Activated naive CD4-positive, alpha-beta T cell treated with Interleukin-2 at 50 U/mL for 16 hours (primary cell): ENCODE measurements at places on chromosomes 5 and 9.
A peak's percentile ranks its signal among the peaks of the same experiment; 100 is the strongest.

DNA sequence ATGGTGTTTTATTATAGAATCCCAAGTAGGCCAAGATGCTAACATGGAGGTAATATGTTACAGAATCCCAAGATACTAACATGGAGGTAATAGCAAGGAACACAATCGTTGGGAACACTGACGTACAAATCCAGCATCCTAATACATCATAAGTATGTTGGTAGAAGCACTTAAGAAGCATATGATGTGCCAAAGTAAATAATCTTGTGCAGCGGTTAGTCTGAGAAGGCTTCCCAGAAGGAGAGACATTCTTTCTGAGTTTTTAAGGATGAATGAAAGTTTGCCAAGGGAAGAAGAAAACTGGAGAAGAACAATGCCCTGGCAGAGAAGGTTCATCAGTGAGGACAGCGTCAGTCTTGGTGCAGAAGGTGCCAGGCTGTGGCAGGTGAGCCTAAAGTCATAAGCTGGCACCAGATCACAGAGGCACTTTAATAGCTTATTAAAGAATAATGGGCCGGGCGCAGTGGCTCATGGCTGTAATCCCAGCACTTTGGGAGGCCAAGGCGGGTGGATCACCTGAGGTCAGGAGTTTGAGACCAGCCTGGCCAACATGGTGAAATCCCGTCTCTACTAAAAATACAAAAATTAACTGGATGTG is 294.5 kb upstream of the PIK3R1 start:
- DNase-seq, result no peak

DNA sequence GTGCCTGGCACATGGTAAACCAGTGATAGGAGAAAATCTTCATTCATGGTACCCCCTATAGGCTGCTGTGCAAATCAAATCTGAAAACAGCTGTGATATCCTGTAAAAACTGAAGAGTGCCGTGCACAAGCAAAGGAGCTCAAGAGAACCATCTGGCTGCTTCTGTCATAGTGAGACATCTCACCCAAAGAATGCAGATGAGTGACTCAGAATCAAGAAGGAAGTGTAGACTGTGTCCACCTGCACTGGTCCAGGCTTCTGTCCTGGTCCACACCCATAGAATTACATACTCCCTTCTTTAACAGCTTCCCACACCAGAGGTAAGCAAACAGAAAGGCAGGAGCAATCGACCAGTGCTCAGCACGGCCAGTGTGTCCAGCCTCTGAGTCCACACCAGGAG is 195.9 kb downstream of the ASTN2 start:
- no peak for DNase-seq

- no peak for DNase-seq
Observed at GRCh38 chr5:10498350-10498749, 56.7 kb downstream of the ROPN1L start.

DNA sequence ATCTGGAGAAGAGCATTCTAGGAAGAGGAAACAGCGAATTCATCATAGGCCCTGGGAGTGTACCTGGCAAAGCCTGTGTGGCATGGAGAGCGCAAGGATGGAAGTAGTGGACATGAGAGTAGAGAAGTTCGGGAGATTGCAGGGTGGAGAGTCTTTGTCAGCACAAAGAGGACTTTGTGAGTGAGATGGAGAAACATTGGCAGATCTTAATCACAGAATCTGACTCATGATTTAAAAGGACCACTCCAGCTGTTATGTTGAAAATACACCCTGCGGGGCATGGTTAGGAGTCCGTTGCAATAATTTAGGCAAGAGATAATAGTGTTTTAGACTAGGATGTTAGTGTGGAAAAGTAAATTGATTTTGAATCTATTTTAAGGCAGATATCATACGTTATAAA is 116.9 kb downstream of the HACD4 start:
- no peak for DNase-seq

- no peak for DNase-seq
Observed at GRCh38 chr5:76471406-76471805, 68.3 kb downstream of the IQGAP2 start.

DNA sequence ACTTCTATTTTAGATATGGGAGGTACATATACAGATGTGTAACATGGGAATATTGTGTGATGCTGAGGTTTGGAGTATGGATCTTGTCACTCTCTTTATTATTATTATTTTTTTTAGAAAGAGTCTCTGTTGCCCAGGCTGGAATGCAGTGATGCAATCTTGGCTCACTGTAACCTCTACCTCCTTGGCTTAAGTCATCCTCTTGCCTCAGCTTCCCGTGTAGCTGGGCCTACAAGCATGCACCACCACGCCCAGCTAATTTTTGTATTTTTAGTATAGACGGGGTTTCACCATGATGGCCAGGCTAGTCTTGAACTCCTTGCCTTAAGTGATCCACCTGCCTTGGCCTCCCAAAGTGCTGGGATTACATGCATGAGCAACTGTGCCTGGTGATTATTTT is 138.4 kb upstream of the SLC28A3 start:
- no peak for DNase-seq

- no peak for DNase-seq
Observed at GRCh38 chr5:167783145-167783817, 508.2 kb upstream of the WWC1 start.

DNA sequence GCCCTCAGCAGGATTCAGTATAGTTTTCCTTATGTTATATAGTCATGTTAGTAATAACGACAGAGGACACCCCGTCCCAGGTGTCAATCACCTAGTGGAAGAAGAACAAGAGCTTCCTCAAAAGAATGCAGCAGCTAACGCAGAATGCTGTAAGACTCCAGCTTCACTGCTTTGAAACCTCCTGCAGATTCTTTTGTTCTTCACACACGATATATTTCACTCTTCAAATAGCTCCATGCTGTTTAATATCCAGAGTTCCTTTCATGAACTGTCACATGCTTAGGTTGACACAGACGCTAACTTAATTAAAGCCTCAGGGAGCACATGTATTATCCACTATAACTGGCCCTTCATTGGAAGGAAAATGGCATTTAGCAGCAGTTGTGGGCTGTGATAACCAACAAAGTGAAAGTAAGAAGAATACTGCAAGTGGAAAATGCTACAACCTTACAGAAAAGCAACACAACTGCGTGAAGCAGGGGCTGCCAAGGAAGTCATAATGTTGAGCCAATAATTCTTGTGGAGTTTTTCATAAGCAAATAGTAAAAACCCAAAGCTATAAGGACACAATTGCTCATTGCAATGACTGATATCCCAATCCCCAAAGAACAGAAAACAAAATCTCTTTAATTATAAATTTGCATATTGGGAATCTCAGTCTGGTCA is 387.5 kb downstream of the PLK2 start:
- no peak for DNase-seq

- DNase-seq, result no peak
Observed at GRCh38 chr5:57592236-57592635, 109.6 kb upstream of the ACTBL2 start.

- DNase-seq, result no peak
Observed at GRCh38 chr5:93621327-93621798, 38.3 kb downstream of the NR2F1 start.

- no peak for DNase-seq
Observed at GRCh38 chr9:69188975-69189374, 14.9 kb downstream of the TJP2 start.

GRCh38 chr9:6897898-6898302 is 140.1 kb downstream of the KDM4C start:
- DNase-seq, result no peak

GRCh38 chr5:135450336-135450735 is 1.8 kb downstream of the TIFAB start:
- DNase-seq, result no peak

GRCh38 chr9:104906441-104907277 is 21.3 kb downstream of the ABCA1 start:
- no peak for DNase-seq

GRCh38 chr5:673831-674629 is 19.1 kb downstream of the TPPP start:
- DNase-seq, result no peak

GRCh38 chr9:103991698-103992097 is 102.4 kb upstream of the SMC2 start:
- no peak for DNase-seq

DNA sequence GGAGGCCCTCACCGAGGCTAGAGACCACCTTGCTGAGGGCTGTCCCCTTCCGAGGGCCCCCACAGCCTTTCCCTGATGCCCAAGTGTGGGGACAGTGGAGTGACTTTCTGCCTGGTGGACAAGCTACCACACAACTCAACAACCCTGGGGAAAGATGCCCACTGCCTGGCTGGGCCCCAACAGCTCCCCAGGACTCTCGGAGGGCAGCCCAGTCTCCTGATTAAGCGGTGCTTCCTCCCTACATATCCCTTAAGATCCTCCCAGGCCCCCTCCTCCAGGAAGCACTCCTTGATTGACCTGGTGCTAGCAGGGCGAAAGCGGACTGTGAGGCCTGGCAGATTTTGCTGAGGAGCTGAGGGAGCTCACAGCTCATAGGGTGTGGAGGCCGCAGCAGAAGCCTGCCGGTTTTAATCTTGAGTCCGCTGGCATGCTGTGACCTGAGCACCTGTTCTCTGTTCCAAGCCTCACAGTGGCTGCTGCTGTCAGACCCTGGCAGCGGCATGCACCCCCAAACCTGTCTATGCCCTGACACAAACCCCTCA is 2.2 kb downstream of the NSMF start:
- no peak for DNase-seq

GRCh38 chr5:118325931-118326330 is 662.4 kb downstream of the DTWD2 start:
- DNase-seq, result no peak

- DNase-seq, result no peak
Observed at GRCh38 chr9:123251741-123252140, 16.6 kb downstream of the STRBP start.

GRCh38 chr5:115774684-115775083 is 41.8 kb downstream of the CDO1 start:
- DNase-seq, result no peak

- DNase-seq, result no peak
Observed at GRCh38 chr5:8458038-8458383, 589.1 kb downstream of the MTRR start.

- no peak for DNase-seq
Observed at GRCh38 chr9:108180541-108180940, 675.2 kb downstream of the ACTL7B start.

DNA sequence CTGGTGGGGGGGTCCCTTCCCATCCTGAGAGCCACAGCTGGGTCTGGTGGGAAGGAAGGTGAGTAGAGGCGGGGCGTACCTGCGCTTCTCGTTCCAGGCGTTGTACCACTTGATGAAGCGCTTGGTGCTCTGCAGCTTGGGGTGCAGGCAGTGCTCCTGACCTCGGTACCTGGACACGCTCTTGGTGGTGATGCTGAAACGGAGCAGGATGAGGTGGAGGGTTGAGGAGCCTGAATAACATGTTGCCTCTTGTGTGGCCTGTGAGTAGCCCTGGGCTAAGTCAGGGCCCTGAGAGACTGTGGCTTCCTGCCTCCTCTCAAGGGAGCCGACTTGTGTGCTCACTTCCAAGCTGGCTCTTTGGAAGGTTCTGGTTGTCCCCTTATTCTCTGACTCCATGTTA is 4.3 kb downstream of the CXCL14 start:
- DNase-seq, result no peak

GRCh38 chr5:105868038-105868780 is 1802.5 kb downstream of the EFNA5 start:
- DNase-seq, result no peak

- no peak for DNase-seq
Observed at GRCh38 chr5:16061163-16061562, 118.4 kb downstream of the MARCHF11 start.

GRCh38 chr9:4143936-4144717 is 155.7 kb downstream of the GLIS3 start:
- DNase-seq, result no peak

DNA sequence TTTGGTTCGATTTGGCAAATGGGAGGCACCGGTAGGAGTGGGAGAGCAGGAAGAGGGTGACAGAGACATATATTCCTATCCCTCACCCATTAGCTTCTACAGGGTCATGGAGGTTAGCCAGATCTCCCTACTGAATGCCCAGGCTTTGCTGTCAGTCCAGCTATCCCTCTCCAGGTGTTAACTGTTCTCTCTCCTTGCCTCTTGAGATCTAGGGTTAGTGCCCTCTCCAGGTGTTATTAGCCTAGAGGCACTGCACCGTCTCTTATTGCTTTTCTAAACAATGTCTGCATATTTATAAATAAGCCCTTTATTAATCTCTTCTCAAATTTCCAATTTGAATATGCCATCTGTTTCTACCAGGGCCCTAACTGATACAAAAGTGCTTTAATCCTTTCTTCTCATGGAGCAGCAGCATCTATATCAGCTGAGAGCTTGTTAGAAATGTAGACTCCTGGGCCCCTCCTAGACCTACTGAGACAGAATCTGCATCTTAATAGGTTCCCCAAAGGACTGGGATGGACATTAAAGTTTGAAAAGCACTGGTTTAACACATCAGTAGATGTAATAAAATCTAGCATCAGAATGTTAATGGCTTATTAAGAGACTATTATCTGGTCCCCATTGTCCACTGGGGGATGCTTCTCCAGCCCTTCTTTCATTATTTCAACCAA is 322.5 kb upstream of the SLC24A2 start:
- no peak for DNase-seq

DNA sequence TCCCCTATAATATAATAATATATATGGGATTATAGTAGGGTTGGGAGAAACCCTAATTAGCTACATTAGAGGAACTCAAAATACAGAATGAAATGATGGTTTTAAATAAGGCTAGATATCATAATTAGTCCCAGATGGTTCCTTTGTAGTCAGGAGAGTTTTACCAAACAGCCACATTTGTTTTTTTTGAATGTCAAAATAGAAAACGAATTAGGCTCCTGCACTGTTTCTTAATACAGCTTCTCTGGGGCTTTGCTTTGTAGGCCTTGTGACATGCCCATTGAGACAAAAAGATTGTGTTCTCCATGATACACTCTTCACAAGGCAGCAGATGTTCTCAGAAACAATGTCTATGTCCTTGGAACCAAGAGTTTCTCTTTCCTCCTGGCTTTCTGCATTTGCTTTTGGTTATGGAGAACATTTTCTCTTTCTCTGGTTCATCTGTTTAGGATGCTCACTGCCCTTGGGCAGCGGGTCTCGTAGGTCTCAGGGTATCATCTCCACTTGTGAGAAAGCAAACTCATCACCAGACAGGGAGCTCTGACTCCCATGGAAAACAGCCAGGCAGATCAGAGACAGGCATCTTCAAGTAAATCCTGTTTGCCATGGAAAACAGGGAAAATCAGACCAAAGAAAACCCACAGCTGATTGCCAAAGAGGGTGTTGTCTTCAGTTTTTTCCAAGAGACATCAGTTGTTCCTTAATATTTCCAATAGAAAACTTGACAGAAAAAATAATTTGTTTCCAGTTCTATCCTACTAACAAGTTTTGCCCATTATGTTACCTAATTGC is 54.1 kb upstream of the RPS23 start:
- DNase-seq, result no peak

- no peak for DNase-seq
Observed at GRCh38 chr5:36138900-36139683, 12.6 kb downstream of the LMBRD2 start.

- DNase-seq, result peak; percentile 71
Observed at GRCh38 chr9:129863059-129863690, 27.9 kb downstream of the USP20 start.

DNA sequence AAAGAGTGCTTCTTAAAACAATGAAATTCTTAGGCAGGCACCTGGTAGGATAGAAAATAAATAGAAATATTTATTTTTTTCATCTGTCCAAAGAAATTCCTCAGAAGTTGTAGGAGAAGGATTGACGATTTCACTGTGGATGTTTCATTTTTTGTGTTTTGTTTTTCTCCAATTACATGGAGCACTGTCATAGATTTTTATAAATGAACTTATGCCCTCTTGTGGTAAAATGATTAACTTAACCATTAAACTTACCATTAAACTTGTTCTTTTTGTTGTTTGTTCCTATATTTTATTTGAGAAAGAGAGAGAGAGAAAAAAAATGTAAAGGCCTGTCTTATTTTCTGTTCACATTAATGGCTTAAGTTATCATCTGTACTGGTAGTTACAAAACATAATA is 339.2 kb downstream of the PRR16 start:
- no peak for DNase-seq
